Stimulated activated CD4-positive, alpha-beta T cell treated with anti-CD3 and anti-CD28 coated beads, Interleukin-4, amount 100 ng/mL, for 1 hour (primary cell): ENCODE measurements at places on chromosomes 1 and 21.

GRCh38 chr1:27607239-27607804 is 3.4 kb upstream of the AHDC1 start:
- no peak for DNase-seq

- no peak for DNase-seq
Measured at GRCh38 chr1:247013391-247013790, 5.5 kb upstream of the ZNF695 start.

- no peak for DNase-seq
Measured at GRCh38 chr1:2137257-2138121, 57.1 kb downstream of the FAAP20 start.

DNA sequence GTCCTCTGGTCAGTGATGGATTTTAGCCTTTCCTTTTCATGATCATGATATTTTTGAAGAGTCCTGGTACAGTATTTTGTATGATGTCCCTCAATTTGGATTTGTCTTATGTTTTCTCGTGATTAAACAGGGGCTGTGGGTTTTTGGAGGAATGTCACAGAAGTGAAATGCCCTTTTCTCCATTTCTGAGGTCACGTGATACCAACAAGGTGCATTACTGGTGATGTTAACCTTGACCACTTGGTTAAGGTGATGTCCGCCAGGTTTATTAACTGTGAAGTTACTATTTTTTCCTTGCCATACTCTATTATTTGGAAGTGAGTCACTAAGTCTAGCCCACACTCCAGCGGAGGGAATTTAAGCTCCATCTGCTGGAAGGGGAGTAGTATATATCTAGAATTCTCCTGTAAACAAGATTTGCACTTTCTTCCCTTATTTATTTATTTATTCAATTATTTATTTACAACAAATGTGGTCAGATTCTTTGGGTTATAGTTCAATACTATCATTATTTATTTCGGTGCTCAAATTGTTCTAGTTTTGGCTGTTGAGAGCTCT is 123.4 kb downstream of the HIVEP3 start:
- DNase-seq = no peak

- DNase-seq = no peak
Measured at GRCh38 chr1:93033029-93033428, 46.1 kb upstream of the MTF2 start.

GRCh38 chr1:39214998-39215873 is 10.7 kb downstream of the MACF1 start:
- no peak for DNase-seq

GRCh38 chr1:116431870-116432500 is 58.9 kb downstream of the ATP1A1 start:
- no peak for DNase-seq

- no peak for DNase-seq
Measured at GRCh38 chr21:42102076-42102475, 31.0 kb downstream of the UMODL1 start.

DNA sequence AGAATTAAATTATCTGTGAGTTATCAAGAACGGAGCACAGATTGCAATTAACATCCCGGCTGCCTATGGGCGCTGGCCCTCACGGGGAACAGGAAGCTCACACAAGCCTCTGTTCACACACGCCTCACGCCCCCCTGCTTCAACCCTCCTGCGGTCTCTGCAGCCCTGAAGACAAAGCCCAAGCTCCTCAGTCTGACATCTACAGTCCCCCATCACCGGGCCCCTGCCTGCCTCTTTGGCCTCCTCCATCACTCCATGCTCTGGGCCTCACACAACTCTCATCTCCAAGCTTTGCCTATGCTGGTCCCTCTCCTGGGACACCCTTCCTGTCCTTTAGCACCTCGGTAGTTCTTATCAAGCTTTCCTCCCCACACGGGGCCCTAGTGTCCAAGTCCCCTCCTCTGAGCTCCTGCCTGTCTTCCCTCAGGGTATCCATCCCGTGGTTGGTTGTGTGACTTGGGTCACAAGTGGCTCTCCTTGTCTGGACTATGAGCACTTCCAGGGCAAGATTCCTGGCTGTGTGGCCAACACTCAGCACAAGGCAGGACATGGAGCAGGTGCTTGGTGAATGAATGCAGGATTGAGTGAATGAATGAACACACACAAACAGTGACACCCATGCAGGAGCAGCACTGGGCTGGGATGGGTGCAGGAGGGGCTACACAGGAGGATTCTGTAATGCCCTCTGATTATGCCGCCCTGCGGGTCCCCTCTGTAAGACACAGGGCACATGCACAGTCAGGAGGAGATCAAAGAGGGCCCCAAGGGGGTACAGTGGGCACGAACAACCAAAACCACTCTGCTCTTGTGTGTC is 116.1 kb downstream of the DMRTB1 start:
- DNase-seq = no peak
